Activated T-helper 1 cell treated with anti-CD3 and anti-CD28 coated beads, Interleukin-12 subunit alpha, Interleukin-12 subunit beta, Interleukin-2, Interleukin-4 antibody, amounts not matched to agents 30 ng/mL and 10 ng/mL and 1 ng/mL, durations not matched to agents 14 hours and 24 hours and 36 hours (primary cell): ENCODE measurements at places on chromosomes 1 and 21. TPM values are rescaled to one million over a fixed set of nuclear protein-coding genes. Genes with fewer than 3 reads are reported as not detected.

CYP4X1 gene
- total RNA-seq = not detected in 2 replicates

DNA sequence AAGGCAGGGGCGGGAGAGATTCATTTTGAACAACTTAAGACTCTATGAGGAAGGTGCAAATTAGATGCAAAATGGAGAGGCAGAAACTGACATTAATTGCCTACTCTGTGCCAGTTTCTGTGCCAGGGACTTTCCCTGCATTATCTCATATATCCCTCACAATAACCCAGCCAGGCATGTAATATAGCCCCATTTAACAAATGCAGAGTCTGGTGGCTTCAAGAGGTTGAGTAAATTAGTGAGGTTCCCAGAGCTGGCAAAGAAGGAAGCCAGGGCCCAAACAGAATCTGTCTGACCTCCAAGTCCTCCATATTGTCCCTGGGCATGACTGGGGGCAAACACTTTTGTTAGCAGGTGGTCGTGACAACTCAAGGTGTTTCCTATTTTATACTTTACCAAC is 199.8 kb downstream of the ASTN1 start:
- DNase-seq = no peak

- DNase-seq = no peak
Measured at GRCh38 chr1:39409055-39409816, 82.2 kb upstream of the BMP8A start.

GRCh38 chr1:206490771-206491405 is 16.4 kb upstream of the RASSF5 start:
- no peak for DNase-seq

GRCh38 chr1:70384542-70384941 is 26.5 kb upstream of the CTH start:
- DNase-seq = no peak

GRCh38 chr21:40388046-40388445 is 458.9 kb downstream of the DSCAM start:
- no peak for DNase-seq

DNA sequence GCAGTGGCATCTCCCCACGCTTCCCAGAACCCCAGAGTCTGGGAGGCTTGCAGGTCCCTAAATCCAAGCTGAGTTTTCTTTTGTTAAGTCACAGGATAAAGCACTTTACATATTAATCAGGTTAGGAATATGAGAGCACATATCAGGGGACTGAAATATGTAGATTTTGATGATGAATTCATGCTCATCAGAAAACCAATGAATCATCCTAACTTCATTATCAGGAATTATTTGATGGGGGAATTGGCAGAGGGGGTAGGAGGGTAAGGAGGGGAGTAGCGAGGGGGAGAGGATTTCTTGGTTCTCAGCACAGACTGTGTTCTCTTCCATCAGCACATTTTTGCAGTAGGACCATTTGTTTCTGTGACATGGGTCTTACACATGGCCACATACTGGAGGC is 32.1 kb downstream of the HMGB4 start:
- no peak for DNase-seq

- no peak for DNase-seq
Measured at GRCh38 chr1:203554071-203554470, 60.1 kb downstream of the OPTC start.

DNA sequence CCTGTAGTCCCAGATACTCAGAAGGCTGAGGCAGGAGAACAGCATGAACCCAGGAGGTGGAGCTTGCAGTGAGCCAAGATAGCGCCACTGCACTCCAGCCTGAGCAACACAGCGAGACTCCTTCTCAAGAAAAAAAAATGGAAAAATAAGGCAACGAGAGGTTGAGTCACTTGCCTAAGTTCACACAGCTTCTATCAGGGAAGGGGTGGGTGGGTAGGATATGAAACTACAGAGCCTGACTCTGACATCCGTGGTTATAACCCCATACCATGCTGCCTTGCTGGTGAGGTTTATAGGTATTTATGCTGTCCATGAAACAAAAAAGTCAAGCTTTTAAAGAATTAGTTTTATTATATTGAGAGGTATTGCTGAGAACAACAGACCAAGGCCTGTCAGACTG is 61.5 kb upstream of the RAB4A start:
- DNase-seq = no peak

MNDA gene
- total RNA-seq = not detected in 2 replicates

HES3 gene
- total RNA-seq = not detected in 2 replicates

WNT2B gene
- 0.05 and 0.10 TPM in 2 replicates for total RNA-seq

DNA sequence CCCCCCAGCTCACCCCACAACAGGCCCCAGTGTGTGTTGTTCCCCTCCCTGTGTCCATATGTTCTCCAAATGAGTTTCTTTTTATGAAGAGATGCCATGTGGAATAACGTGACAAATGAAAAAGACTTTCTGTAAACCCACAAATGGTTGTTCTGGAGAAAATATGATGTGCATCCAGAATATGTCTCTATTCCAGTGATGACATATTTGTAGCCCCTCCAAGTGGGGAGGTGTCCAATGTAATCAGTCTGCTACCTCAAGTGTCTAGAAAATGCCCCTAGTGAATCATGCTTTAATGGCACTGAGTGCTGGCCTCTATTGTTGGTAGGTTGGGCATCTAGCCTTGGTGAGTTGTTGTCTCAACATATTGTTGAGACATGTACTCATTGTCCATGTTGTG is 179.6 kb downstream of the KCNK2 start:
- DNase-seq = no peak

GRCh38 chr1:32859915-32860314 is 10.8 kb downstream of the FNDC5 start:
- no peak for DNase-seq
